ENCODE measurements at places on chromosomes 16 and 17. TPM values are rescaled to one million over a fixed set of nuclear protein-coding genes. Genes with fewer than 3 reads are reported as not detected.

ABCA6 gene
- under 0.01 TPM for total RNA-seq

HSD17B1 gene
- 19.5 TPM for total RNA-seq

AOC3 gene
- 0.24 TPM for total RNA-seq

LRRC37A gene
- 0.48 TPM for total RNA-seq

TSPOAP1 gene
- total RNA-seq = 1.3 TPM

NETO2 gene
- total RNA-seq = 28.2 TPM

GPR139 gene
- not detected for total RNA-seq

PLA2G10 gene
- not detected for total RNA-seq

Measured in tracheal epithelial cell (primary cell).